CD4-positive, alpha-beta T cell treated with Interleukin-6 at 100 ng/mL for 8 hours (primary cell): ENCODE measurements at places on chromosomes 4 and X.

DNA sequence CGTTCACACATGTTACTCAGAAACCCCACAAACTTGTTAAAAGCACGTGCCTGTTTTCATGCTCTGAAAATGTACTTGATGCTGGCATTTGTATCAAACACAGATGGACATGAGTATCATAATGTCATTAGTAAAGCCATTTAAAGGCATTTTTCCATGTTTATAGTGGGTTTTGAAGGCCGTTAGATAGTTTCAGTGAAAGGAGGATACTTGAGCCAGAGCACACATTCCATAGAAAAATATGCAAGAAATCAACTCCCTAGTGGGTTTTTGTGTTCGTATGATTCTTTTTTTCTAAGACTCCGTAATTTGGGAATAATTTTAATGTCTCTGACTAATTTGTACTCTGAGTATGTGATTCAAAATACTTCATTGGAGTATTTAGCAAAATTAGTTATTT lies 216.2 kb upstream of the BMP3 start:
- DNase-seq: no peak

GRCh38 chrX:153814591-153815315 lies 15.6 kb downstream of the PDZD4 start:
- DNase-seq: no peak

GRCh38 chr4:112061207-112061817 lies 83.9 kb upstream of the FAM241A start:
- DNase-seq: no peak

GRCh38 chr4:140718241-140718952 lies 37.8 kb downstream of the TBC1D9 start:
- no peak for DNase-seq

DNA sequence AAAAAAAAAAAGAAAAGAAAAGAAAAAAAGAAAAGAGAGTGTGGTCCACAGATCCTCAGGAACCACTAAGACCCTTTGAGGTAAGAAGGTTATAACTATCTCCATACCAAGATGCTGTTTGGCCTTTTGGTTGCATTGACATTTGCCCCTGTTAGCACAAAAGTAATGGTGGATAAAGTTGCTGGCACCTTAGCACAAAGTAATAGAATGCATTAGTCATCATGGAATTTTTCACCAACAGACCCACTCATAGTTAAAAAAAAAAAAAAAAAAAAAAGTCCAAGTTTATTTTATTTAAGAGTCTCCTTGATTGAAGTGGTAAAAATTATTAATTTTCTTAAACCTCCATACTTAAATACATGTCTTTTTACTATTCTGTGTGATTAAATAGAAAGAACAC lies 78.4 kb upstream of the RBPJ start:
- no peak for DNase-seq
